Stimulated activated CD4-positive, alpha-beta T cell treated with anti-CD3 and anti-CD28 coated beads, Interleukin-12 subunit alpha, Interleukin-12 subunit beta, amount 100 ng/mL, for 48 hours (primary cell): ENCODE measurements at places on chromosomes 3 and 15.

DNA sequence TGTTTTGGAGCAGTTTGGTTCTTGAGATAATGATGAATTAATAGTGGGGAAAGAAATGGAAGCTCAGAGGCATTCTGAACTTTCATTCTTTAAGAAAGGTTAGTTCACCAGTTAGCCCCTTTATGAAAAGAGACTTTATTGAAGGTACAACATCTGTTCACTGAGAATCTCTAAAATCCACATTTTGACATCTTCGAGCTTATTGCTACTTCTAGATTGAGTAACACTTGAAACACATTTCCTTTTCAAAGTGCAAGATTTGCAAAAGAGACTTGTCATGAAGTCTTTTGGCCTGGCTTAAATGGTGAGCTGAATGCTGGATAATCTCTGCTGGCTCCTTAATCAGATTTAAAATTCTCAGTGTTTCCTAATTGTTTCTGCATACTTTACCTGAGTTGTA is 42.3 kb downstream of the RAB8B start:
- no peak for DNase-seq

- no peak for DNase-seq
These were observed 386.6 kb upstream of the THBS1 start for GRCh38 chr15:39194106-39194830.

DNA sequence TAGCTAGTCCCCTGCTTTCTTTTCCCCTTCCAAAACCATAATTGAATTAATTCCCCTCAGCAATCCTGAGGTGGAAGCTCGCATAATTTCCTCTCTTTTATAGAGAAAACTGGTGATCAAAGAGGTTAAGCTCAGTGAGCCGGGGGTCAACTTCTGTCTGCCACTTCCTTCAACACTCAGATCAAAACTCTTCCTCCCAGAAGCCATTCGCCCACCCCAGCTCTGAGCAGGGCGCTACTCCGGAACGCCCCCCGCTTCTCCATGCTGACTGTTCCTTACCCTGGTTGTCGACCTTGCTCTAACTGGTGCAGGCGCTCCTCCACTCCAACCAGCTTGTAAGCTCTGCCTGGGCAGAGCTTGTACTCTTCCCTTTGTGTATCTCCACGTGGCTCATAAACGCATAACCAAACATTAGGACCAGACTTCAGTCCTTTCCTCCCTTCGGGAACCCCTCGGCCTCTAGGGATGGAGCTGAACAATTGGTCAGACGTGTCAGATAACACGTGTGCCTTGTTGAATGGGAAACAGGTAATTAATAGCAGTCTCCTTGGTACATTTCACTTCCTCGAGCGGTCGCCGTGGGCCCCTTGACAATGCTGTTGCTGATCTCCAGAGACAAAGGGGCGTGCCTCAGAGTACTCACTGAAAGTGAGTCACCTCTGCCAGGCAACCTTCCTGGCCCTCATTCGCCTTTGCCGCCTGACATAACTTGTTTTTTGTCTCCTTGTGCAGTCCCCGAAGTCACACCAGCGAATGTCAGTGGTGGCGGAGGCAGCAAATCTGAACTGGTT is 71.8 kb downstream of the IL5RA start:
- DNase-seq: no peak

- no peak for DNase-seq
These were observed 181.4 kb downstream of the MAGI1 start for GRCh38 chr3:65857327-65857726.

GRCh38 chr3:188728371-188728896 is 443.3 kb upstream of the TPRG1 start:
- DNase-seq: no peak

GRCh38 chr3:112804021-112804420 is 42.6 kb downstream of the CD200R1L start:
- no peak for DNase-seq

DNA sequence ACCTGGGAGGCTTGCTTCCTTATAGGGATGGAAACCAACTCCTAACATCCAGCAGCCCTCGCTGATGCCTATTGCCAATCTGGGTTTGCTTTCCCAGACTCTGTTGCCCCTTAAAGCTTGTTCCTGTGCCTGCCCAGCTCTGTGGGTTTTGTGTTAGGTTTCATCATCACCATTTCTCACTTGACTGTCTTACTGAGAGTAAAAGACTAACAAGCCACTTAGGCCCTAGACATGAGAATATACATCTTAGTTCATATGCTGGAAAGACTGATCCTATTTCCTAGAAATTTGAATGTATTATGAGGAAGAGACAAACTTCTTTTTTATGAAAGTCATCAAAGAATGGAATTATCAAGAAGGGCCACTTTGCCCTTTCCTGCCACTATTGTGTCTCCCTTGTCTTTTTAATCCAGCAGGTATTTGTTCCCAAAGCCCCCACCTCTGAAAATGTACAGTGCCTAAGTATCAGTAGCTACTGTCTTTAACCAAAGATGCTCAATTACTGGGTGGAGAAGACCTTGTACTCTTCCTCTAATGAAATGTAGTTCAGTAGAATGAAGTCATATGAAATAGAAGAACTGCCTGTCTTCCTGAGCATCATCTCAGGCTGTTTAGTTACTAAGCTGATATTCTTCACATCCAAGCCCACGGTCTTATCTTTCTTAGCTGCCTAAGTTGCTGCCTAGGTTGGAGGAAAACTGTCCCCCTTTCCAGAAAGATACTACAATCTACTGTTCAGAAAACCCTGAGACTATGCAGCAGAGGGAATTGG is 59.8 kb upstream of the ZPLD1 start:
- no peak for DNase-seq

- no peak for DNase-seq
These were observed 63.6 kb upstream of the SCN5A start for GRCh38 chr3:38713121-38713520.

- no peak for DNase-seq
These were observed 34.5 kb downstream of the ZFAND6 start for GRCh38 chr15:80093854-80094418.

- DNase-seq: no peak
These were observed 29.7 kb downstream of the HDC start for GRCh38 chr15:50235794-50236193.

DNA sequence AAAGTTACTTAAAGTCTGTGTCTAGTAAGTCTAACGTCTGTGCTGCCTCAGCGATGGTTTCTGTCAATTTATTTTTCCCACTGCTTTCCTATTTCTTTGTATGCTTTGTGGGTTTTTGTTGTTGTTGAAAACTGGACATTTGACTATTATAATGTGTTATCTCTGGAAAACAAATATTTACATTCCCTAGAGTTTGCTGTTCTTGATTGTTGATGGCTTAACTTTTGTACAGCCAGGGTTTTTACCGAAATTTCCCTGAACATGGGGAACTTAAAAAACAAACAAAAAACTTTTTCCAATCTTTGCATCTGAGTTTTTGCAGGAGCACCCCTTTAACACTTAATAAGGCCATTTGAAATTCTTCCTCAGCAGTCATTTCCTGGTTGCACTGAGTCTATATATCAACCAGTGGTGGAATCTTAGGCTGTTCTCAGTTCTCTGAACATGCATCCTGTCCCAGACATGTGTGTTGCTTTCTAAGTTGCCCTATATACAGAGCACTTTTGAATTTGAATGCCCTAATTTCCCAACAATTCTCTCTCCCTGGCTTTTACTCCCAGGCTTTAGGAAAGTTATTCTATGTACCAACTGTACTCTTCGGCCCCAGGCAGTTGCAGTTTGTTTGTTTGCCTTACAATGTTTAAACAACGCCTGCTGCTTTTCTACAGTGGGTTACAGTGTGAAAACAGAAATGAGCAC is 11.8 kb upstream of the PIAS1 start:
- no peak for DNase-seq

DNA sequence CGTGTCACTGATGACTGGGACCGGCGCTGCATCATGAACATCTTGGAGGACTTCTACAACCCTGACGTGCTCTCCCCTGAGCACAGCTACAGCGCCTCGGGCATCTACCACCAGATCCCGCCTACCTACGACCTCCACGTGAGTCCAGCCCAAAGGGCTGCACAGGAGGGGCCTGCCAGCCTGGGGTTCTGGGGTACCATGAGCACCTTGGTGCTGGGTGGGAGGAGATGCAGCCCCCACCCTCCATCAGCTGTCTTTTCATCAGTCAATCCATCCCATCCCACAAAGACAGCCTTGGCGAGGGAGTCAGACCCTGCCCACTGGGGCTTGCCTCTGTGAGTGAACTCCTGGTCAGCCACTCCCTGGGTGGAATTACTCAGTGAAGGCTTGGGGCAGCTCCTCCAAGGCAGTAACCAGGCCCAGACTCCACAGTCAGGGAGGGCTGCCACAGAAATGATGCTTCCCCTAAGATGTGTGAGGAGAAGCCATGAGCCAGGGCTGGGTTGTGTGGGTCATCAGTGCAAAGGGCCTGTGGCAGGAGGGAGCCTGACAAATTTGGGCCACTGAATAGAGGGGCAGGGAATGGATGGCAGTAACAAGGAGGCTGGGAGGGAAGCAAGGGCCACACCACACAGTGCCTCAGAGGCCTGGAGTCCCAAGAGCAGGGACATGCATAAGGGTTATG is 47.9 kb downstream of the SEMA3G start:
- no peak for DNase-seq

DNA sequence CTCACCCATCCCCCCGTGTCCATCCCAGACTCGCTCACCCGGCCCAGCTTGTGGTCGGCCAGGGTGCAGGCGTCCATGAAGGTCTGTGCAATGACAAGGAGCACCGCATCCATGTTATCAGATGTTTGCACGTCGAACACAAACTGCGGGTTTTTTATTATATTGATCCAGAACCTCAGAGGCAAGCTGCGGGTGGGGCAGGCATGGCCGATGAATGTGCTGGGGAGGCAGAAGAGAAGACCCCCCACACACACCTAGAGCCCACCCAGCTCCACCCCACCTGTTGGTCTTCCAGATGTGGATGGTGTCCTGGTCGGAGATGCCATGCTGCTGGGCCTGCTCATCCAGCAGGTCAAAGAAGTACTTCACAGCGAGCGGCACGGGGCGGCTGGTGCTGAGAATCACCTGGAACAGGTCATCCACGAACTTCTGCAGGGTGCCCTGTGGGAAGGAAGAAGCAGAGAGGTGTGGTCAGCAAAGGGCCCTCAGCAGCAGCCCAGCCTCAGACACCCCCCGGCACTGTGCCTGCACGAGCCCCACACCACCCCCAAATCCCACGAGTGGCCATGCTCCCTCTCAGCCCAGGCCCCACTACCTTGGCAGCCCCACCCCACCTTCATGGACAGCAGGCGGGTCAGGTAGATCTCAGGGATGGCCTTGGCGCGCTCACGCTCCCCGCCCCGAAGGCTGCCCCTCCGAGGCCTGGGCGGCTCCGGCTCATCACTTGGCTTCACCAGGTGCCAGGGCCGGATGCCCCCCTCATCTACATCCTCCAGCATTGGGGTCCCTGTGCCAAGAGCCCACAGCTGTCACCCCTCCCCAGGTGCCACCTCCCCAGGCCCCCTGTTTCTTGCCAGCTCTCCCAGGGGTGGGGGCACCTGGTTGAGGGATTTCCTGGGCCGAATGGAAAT is 20.3 kb downstream of the PLXNB1 start:
- DNase-seq: no peak

GRCh38 chr3:36874424-36874823 is 70.4 kb downstream of the TRANK1 start:
- DNase-seq: no peak

DNA sequence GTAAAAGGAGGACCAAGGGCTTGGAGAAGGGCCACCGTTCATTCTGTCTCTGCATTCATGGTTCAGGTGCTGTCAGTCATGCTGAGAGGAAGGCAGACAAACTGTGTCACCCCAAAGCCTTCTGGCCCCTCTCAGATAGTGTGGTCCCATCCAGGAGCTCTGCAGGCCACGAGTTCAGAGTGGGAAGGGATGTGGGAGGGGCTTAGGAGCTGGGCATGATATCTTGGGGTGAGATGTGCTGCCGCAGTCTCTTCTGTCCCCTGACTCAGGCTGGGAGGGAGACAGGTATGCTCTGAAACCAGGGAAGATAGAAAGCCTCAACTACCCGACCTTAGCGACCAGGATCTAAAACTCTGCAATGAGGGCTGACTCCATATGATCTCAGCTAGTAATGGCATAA is 19.6 kb upstream of the MYO1E start:
- no peak for DNase-seq

GRCh38 chr3:117553461-117553860 is 843.9 kb downstream of the TUSC7 start:
- no peak for DNase-seq

GRCh38 chr3:150264561-150265279 is 143.4 kb upstream of the TSC22D2 start:
- DNase-seq: no peak

DNA sequence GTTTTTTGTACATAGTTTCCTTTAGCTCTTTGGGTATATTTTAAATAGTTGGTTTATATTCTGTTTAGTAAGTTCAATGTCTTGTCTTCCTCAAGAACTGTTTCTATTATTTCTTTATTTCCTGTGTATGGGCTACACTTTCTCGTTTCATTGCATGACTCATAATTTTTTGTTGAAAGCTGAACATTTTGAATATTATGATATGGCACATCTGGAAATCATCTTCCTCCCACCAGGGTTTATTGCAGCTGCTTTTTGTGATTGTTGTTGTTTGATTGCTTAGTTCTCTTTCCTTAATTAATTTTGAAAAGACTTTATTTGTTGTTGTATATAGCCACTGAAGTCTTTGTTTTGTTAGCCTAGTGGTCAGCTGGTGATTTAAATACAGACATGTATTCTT is 43.8 kb downstream of the LSM3 start:
- no peak for DNase-seq

DNA sequence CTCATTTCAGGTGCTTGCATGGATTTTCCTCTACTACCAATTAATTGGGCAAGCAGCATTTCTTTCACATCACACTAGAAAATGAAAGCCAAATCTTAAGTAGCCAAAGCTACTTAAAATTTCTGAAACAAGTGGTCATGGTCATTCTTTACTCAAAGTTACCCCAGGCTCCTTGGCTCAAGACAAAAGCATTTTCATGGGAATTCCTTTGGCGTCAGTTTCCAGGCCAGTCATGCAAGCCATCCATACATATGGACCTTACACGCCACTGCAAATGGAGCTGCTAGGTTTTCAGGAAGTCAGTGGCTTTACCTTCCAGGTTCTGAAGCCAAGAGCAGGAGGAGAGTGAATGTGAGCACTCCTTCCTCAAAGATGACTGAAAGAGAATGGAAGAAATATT is 83.7 kb upstream of the IL12A start:
- DNase-seq: no peak

DNA sequence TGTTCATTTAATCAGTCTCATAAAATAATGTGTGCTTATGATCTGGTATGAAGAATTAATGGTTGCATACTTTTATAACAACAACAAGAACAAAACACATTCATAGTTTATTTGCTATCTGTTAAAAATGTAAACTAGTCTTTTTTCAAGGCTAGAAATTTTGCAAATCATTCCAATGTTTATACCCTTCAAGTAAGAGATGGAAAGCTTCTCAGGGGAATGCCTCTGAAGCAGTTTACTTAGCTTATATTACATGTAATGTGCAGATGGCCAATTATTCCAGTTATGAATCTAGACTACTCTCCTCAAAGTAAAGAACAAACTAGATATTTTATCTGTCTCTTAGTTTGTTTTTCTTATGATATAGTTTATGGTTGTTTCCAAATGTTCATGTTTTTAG is 575.4 kb downstream of the NAALADL2 start:
- DNase-seq: no peak

GRCh38 chr3:184240384-184241140 is 8.2 kb downstream of the ALG3 start:
- no peak for DNase-seq
